T follicular helper cell (primary cell): ENCODE measurements at places on chromosomes 5 and 9.

GRCh38 chr9:125527471-125528002 lies 179.5 kb downstream of the MAPKAP1 start:
- no peak for DNase-seq

GRCh38 chr9:18480662-18481093 lies 6.7 kb downstream of the ADAMTSL1 start:
- no peak for DNase-seq

GRCh38 chr5:112512901-112513300 lies 93.8 kb upstream of the EPB41L4A start:
- DNase-seq: no peak

DNA sequence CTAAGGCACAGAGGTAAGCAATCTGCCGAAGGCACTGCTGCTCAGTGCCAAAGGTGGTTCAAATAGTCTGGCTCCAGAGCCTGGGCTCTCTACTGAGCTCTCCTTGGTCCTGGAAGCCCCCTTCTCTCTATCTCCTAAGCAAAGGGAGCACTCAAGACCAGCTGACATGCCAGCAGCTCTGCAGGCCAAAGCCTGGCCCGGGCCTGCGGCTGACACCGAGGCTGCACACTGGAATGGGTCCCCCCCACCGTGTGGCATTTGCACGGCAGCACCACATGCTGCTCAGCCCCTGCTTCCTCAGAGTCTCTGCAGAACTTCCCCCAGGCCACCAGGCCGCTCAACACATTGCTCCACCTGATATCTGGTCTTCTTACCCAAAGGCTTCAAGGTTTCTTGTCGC lies 57.8 kb upstream of the GOLPH3 start:
- no peak for DNase-seq

- DNase-seq: no peak
Observed at GRCh38 chr9:27367175-27367798, 70.3 kb upstream of the EQTN start.

GRCh38 chr5:10743951-10744350 lies 17.1 kb downstream of the DAP start:
- DNase-seq: no peak

DNA sequence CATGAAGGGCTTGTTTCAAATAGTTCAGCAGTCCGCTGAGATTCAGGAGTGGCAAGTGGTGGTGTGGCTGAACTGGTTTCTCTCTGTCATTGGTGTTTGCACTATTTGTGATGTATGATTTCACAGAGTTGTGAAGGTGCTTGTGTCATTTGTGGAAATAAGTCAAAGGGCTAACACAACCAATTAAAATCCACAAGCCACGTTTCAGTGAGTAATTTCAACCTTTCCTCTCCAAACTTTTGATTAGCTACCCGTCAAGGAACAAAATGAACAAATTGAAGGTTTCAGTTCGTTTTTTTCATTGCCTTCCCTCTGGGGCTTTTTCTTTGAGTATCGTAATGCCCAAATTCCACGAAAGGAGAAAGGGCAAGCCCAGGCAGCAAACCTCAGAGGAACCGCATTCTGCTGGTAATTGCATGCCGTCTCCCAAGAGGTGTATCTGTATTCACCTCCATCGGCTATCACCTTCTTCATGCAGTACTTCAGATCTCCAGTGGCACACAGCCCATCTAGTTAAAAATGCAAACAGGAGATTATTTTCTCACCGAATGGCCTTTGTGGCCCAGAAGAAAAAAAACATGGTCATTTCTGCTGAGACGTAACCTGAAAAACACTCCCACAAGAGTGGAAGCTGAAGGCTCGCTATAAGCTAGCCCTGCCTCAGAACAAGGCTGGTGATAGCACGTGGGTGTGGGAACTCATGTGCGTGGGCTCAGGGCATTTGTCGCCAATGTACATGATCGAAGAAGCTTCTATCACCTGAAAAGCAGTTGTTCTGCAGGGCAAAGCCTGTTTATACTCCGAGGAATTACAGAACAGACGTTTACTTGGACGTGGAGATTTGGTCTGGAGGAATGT lies 197.1 kb downstream of the NR3C1 start:
- DNase-seq: no peak

- no peak for DNase-seq
Observed at GRCh38 chr5:21680196-21680595, 1172.9 kb downstream of the CDH12 start.

- DNase-seq: no peak
Observed at GRCh38 chr5:176187276-176188062, 50.8 kb upstream of the SIMC1 start.

DNA sequence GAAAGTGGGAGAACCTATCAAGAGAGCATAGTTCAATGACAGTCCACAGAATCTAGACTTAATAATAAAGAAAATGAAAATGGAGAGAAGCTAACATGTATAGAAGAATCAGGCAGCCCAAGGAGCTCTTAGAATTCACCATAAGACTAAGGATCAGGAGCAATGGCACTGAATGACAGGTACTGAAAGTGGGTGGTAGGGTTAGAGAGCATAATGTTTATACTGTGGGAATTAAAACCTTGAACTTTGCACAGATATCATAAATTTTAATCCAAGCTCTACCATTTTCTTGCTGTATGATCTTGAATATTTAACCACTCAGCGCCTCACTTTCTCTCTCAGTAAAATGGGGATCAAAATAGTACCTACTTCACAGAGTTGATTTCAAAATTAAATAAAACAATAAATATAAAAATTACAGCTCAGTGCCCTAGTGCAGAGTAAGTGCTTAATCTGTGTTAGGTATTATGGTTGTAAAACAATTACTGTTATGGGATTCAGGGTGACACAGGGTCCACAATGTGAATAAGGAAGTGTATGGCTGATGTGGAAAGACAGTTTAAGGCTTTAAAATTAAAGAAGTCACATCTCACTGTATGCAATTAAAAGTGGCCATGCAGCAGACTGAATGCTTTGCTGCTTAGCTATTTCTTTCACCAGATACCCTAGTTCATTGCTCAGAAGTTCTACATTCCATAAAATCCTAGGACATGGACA lies 319.8 kb downstream of the HINT1 start:
- DNase-seq: no peak

GRCh38 chr5:171705036-171705435 lies 80.6 kb upstream of the SMIM23 start:
- DNase-seq: no peak
